G401 (cell line): ENCODE measurements at places on chromosomes 7 and 10.

- peak; percentile 93 for DNase-seq
Measured at GRCh38 chr10:25113191-25114035, 61.4 kb upstream of the GPR158 start.

- peak; percentile 62 for DNase-seq
Measured at GRCh38 chr10:97805096-97805884, 33.5 kb upstream of the SFRP5 start.

DNA sequence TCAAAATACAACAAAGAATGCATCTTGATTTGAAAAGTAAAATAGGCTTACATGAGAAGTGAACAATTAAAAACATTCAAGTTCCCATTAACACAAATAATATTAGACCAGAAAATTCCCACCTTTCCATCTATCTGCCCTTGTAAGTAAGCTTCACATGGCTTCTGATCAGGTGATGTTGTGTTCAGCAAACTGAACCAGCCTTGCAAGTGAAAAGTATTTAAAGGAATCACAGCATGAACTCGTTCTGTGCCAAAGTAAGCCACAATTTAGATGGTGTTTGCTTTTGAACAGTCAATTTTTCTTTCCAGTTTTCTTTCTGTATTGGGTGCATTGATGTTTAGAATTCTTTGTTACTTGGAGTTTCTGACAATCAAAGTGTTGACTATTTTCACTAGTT lies 347.9 kb downstream of the TNS3 start:
- DNase-seq: peak; percentile 31

GRCh38 chr7:23306936-23307521 lies 7.9 kb downstream of the MALSU1 start:
- no peak for DNase-seq

DNA sequence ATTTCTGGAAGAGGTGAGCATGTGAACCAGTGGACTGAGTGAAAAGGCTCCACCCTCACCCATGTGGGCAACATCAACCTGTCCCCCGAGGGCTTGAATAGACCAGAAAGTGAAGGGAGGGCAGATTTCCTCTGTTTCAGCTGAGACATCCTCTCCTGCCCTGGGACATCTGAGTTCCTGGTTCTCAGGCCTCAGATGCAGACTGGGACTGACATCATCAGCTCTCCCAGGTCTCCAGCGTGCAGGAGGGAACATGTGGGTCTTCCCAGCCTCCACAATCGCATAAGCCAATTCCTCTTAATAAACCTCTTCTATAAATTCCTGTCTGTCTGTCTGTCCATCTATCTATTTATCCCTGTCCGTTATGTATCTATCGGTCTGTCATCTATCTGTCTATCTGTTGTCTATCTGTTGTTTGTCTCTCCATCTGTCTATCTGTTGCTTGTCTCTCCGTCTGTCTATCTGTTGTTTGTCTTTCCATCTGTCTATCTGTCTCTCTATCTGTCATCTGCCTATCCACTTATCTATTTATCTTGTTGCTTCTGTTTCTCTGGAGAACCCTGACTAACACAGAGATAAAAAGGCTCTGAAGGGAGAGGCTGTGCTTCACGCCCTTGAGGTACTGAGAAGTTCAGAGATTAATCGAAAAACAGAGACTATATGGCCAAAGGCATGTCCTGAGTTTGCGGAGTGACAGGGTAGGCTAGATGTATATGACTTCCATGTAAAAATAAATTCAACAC lies 140.3 kb upstream of the PFKP start:
- DNase-seq: no peak

GRCh38 chr7:100544386-100544785 lies 5.4 kb downstream of the AGFG2 start:
- peak; percentile 39 for DNase-seq

- no peak for DNase-seq
Measured at GRCh38 chr7:64558323-64558705, 4.6 kb downstream of the ZNF680 start.

DNA sequence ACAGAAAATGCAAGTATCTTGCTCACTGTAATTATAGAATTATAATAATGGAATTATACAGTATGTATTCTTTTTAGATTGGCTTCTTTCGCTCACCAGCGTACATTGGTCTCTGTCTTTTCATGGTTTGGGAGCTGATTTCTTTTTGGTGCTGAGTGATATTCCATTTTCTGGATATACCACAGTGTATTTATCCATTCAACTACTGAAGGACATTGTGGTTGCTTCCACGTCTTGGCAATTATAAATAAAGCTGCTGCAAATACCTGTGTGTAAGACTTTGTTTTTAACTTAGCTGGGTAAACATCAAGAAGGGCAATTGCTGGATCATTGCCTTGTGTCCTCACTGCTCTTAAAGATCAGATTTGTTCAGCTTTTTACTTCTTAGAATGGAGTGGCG lies 55.3 kb downstream of the SEPTIN7 start:
- no peak for DNase-seq

DNA sequence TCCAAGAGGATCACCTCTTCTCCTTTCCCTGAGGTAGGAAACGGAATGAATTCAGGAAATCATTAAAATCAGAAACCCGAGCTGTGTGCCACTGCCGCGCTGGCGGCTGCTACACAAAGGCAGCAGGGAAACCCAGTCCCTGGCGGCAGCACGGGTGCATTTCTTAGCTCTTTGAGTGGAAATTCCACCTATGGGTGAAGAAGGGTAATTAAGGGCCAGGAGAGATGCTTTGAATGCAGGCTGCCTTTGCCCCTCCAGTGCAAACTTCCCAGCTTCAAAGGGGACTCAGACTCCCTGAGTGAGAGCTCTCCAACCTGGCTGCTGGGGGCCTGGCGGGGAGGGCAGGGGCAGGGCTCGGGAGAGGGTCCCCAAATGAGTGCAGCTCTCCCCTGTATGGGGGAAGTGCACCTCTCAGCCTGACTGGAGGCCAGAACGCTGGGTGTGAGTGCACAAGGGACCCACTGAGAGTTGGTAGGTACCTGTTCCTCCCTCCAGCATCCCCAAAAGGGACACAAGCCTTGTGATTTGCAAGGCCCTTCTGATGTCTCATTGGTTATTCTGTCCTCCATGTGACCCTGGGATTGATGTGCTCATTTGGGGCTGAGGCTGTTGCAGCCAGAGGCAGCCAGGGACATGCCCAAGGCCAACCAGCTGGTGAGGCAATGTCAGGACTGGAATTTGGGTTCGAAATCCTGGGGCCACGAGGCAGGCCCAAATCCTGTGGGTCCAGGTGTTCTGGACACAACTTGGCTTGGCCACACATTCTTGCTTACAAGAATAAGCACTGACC lies 16.3 kb upstream of the ZMIZ1 start:
- DNase-seq: no peak

GRCh38 chr10:15387021-15387420 lies 15.9 kb upstream of the FAM171A1 start:
- DNase-seq: peak; percentile 87

DNA sequence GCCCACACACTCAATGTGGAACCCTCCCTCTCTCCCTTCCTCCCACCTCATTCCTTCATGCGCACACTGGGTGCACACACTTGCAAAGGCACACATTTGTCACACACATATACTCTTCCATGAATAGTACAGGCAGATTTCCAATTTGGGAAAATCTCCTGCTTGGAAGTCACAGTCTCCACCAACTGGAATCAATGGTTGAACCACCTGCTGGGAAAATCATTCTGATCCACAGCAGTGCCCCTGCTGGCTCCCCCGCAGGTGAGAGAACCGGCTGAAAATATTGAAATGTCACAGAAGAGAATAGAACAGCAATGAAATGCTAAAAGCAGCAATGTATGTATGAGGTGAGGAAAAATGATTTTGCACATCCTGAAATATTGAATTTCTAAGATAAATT lies 232.7 kb downstream of the ADAM12 start:
- no peak for DNase-seq
